Fibroblast of skin of abdomen (primary cell): ENCODE measurements at places on chromosomes 5 and 9.

DNA sequence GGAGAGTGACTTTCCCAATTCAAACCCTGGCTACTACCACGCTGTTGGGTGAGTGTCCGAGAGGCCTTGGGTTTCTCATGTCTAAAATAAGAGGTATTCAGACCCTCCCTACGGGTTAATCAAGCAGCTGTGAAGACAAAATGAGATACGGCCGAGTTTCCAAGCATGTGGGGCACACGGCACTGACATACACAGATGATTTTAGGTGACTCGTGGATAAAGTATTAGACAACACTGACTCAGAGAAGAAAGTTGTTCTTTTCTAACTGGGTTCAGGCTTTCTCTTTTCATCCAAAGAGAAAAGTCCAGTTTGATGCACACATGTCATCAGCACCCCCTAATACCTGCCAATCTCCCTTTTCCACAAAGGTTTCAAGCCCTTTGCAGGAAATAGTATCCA is 15.6 kb downstream of the FOXI1 start:
- peak; percentile 69 for DNase-seq

GRCh38 chr5:59532979-59533729 is 360.4 kb downstream of the PDE4D start:
- DNase-seq: no peak

DNA sequence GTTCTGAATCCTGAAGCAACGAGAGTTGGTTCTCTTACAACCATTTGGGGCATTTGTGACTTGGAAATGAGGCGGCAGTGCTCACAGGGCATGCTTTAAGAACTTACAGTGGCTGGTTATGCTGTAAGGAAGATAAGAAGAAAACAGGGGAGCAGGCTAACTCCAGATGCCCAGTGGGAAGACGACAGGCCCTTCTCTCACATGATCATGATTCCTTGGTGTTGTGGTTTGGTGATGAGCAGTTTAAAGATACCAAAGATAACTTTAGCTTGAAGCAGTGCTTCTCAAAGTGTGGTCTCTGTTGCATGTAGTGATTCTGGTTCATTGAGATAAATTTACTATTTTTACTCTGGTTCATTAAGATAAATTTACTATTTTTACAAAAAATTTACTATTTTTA is 2.6 kb upstream of the HABP4 start:
- no peak for DNase-seq

GRCh38 chr5:145960848-145961600 is 24.6 kb downstream of the SH3RF2 start:
- DNase-seq: peak; percentile 17

GRCh38 chr5:4584982-4585381 is 555.1 kb upstream of the ADAMTS16 start:
- DNase-seq: peak; percentile 89

DNA sequence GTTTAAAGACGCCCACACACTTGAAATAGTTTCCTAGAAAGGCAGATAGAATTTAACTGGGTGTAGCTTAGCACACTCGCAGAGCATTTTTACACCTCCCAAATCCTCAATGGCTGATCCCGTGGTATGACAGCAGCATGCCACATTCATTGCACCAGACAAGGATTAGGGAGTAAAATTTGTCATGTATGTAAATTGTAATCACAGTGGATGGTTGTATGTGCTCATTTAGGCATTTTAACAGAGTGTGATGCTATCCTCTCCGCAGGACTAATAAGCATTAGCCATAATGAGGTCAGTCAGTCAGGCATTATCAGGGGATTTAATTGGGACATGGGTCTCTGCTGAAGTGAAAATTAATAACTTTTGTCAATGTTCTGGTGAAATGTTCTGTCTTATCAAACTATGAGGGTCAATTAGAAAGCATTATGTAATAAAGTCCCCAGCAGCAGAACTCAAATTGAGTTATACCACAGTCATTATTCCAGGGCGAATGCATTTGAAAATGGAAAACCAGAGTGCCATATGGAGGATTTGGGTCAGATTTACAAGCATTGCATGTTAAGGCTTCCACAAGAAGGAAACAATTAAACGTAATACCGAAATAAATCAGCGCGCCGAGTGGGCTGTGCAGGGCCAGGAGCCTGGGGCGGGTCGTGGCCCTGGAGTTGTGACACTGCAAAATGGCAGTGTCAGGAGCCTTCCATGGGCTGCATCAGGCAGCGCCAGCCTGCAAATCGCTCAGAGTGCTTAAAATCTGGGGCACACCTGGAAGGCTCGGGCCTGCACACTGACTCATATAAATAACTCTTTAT is 602.2 kb downstream of the BNC2 start:
- DNase-seq: peak; percentile 17

- DNase-seq: no peak
These were observed 455.0 kb upstream of the FTMT start for GRCh38 chr5:121396716-121397115.

DNA sequence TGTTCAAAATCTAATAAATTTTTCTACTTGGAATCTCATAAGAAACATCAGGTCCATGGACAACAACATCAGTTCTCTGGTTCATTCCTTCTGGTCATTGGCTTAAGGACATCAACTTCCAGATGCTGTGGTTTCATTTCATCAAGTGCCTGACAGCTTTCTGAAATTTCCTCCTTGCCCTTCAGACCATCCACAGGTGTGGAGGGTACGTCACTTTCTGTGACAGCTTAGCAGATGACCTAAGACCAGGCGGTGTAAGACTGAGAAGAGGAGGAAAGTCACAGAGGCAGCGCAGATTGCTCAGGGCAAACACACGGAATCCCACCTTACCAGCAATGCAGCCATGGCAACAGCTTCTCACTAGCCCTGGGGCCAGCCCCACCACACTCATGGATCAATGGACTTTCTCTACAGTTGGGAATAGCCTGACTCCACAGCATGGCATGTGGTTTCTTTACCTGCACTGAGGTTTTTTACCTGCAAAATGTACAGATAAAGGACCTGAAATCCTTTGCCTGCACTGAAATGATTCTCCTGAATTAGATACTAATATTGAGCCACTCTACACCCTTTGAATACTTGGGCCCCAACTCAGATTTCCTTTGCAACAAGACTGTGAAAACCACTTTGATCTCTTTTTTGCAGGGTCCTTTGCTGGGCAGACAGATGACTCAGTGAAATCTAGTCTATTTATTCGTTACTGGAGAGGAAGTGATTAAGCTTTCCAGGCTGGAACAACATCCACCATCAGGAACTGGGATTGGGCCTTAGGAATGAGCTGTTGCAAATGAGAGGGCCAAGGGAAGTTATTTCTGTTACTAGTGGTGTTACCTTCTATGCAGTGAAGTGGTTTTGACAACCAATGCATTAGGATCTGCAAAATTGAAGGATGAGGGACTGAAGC is 26.9 kb downstream of the TICAM2 start:
- DNase-seq: peak; percentile 79

GRCh38 chr5:113133211-113133975 is 156.8 kb downstream of the DCP2 start:
- no peak for DNase-seq

- DNase-seq: no peak
These were observed 30.1 kb downstream of the ISOC1 start for GRCh38 chr5:129124608-129125007.

DNA sequence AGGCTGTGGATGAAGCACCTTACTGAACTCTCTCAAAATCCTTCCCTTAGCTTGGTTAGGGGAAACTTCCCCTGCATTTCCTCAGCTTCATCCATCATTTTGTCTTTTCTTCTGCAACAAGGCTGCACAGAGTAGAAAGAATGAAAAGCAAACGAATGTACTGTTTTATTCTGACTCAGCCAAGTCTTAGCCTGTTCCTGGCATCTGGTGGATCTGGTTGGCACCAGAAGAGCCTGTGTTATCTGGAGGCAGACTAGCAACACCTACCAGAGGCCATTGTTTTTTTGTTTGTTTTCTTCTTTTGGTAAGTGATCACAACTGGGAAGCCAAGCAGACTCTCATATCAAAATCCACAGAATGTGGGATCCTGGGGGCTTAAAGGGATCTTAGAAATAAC is 200.7 kb downstream of the FANCC start:
- DNase-seq: no peak

DNA sequence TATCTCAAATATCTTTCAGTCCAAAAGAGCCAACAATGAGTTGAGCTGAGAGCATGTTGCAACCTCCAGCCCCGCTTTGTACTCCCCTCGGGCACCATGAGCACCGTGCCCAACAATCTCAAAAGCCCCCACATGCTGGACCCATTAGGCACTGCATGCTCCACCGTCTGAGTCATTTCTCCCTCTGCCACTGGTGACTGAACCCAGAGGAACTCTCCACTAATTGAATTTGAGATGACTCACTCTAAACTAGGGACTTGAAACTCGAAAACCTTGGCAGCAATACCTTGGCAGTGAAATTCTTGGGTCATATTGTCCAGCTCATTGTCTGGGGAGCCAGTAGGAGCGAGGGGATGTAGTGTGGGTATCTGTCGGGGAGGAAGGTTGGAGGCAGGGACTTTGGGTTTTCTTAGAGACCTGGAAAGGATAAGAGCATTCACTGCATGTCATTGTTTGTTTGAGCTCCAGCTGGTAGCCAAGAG is 49.9 kb upstream of the SLIT3 start:
- DNase-seq: peak; percentile 100

DNA sequence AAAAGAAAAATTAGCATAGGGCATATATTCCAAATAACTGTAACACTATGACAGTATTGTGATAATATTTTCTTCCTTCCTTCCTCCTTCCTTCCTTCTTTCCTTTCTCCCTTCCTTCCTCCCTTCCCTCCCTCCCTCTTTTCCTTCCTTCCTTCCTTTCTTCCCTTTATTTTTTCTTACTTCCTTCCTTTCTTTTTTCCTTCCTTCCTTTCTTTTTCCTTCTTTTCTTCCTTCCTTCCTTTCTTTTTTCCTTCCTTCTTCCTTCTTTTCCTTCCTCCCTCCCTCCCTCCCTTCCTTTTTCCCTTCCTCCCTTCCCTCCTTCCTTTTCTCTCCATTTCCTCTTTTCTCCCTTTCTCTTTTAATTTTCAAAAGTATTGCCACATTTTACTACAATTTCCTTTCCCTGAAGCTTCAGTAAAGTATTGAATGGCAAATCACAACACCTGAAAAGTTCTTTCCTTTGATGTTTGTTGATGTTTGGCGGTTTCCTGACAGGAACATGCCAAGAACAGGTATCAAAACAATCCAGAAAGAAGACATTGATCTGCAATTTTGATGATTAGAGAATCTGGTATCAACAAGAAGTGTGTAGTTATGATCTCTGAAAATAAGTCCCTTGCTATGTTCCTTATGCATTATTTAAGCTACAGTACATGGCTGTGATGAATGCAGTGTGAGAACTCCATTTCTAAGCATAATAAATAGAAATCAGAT is 253.1 kb upstream of the EDIL3 start:
- no peak for DNase-seq

DNA sequence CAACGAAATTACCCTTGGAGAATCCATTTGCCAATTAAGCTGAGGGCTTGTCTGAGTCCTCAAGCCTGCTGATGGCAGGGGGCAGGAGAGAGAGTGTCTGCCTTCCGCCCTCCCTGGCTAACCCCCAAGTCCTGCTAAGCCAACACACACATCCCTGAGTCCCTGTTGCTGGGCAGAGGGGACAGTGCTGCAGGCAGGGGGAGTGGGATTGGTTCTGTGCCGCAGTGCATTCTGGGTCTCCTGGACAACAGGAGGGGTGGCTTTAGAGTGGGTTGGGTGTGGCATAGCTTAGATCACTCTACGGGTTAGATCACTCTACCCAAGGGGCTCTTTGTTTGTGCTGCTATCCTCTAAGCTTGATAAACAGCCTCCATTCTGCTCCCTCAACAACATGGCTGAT is 427.7 kb downstream of the CDK5RAP2 start:
- no peak for DNase-seq

DNA sequence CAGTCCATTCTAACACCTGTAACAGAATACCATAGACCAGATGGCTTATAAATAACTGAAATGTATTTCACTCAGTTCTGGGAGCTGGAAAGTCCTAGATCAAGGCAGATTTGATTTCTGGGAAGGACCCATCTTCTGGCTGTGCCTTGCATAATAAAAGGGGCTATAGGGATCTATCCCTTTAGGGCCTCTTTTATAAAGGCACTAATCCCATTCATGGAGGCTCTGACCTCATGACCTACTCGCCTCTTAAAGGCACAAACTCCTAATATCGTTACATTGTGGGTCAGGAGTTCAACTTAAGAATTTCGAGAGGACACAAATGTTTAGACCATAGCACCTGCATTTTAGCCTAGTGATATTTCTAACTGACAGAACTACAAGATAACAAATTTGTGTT is 619.0 kb downstream of the CDH18 start:
- DNase-seq: no peak

- peak; percentile 27 for DNase-seq
These were observed 2.9 kb upstream of the CSF2 start for GRCh38 chr5:132070460-132071337.

DNA sequence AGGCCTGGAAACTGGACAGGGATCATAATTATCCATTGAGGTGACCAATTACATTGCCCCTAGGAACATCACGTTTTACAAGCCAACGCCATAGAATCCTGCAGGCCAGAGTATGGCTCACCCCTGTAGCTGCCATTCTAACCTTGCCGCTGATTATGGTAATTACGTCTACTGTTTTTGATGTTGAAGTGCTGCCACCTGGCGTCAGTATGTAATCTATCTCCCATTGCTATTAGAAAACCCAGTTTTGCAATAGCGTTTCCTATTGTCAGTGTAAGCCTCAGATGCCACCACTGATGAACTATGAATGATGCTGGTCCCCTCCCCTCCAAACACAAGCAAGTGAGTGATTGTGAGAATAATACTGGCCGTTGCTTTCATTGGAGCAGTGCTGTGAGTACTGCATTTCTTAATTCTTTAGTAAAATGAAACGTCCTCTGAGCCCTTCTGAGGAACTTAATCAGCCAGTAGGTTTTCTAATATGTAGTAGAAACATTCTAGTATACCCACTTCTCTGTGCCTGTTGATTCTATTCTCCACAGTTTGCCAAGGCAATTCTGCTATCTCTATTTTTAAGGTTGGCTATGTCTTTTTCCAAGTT is 100.5 kb upstream of the NMUR2 start:
- DNase-seq: peak; percentile 40

- no peak for DNase-seq
These were observed 2.0 kb upstream of the TEX48 start for GRCh38 chr9:114684036-114684435.

DNA sequence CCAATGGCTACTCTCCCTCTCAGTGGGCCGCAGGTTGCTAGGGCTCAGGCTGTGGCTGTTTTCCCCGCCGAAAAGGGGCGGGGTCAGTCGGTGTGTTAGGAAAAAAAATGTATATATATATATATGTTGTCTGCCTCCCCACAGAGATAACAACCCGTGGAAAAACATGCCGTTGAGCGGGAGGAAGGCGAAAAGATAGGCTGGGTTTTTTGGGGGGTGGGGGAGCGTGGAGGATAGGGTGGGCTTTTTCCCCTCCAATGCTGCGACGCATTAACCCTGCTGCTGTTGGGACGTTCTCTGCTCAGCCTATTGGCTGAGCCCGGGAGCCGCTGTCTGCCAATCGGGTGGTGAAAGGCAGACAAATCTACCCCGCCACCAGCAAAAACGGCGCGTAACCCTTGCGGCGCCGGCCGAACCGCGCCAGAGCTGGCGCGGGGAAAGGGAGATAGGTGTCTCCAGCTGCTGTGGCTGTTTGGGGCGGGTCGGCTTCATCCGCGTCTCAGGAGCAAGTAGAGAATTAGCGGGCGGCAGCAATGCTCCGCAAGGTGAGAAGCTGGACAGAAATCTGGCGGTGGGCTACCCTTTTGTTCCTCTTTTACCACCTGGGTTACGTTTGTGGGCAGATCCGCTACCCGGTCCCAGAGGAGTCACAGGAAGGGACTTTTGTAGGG is at the start of gene PCDHGC4:
Gene PCDHGC4, plus strand, starts transcription at position 390 of the 671 bp plus-strand sequence. Its CDS starts 144 bp downstream, at position 534.
- DNase-seq: peak; percentile 33

- DNase-seq: no peak
These were observed 2068.0 kb downstream of the MAT2B start for GRCh38 chr5:165573445-165573844.
